Panc1 (cell line): ENCODE measurements at places on chromosomes 1 and 21.

DNA sequence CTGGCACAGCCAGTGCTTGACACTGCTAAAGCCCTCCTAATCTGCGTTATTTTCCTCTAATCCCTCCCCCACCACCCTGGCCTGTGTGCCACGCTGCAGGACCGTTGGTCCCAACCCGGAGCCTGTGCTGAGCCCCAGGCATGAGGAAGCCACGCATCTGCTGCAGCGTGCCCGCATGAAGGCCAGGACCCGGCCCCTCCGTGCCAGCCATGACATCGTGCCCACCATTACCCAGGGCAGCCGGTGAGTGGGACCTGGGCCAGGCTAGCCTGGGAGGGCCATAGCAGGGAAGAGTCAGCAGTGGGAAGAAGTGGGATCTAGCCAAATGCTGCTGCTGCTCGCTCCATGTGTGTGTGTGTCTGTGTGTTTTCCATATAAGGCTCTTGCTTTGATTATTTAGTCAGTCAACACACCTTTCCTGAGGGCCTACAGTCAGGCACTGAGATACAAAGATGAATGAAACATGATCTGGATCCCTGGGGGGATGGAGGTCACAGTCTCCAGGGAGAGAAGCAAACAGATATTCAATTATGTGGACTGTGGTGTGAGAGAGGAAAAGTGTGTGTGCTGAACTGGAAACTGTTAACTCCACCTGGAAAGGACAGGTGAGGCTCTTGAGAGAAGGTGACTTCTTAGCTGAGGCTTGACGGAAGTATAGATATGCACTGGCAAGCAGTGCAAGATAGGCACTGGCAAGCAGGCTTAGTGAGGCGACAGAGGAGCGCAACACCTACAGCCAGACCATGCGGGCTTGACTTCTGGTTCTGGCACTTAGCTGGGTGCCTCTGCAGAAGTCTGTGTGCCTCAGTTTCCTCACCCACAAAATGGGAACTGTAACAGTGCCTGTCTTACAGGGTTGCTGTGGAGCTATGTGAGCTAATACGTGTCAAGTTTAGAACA, 15.9 kb downstream of the KIAA1614 start:
- peaks cover 7% of the 10 kb centered on the region for H3K4me1 ChIP-seq
- no peak for DNase-seq
- no peaks in the 10 kb centered on the region for H3K36me3 ChIP-seq
- no peaks in the 10 kb centered on the region for H3K27me3 ChIP-seq
- no peak overlapping the region for H3K4me3 ChIP-seq
- H3K27ac ChIP-seq, result no peak overlapping the region

DNA sequence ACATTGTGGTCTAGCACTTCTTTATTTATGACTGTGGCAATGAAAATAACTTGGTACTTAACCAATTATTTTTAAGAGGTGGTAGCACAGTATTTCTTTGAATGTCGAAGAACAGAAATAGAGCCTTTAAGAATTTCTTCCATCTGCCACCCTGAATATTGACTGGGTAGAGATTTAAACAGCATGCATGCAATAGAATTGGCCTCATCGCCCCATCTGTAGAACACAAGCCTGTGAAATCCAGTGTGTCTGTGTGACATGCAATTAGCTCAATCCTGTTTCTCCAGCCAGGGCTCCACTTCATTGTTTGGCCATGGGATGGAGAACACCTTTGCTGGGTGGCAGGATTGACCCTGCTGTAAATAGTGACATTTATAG, 17.1 kb upstream of the KLHDC8A start:
- H3K4me3 ChIP-seq, result no peak overlapping the region
- H3K27ac ChIP-seq, result no peak overlapping the region
- H3K27me3 ChIP-seq, result 0 out of 2 replicates have a peak, but pooled peaks cover 2% of the 10 kb centered on the region
- H3K4me1 ChIP-seq, result no peaks in the 10 kb centered on the region

- H3K27ac ChIP-seq, result no peak overlapping the region
- no peaks in the 10 kb centered on the region for H3K4me1 ChIP-seq
- H3K36me3 ChIP-seq, result no peaks in the 10 kb centered on the region
- no peak overlapping the region for H3K4me3 ChIP-seq
- no peak for DNase-seq
Observed at GRCh38 chr1:28853093-28853742, 41.2 kb downstream of the OPRD1 start.

- H3K4me3 ChIP-seq, result no peak overlapping the region
- DNase-seq, result no peak
- H3K27ac ChIP-seq, result no peak overlapping the region
- H3K27me3 ChIP-seq, result no peaks in the 10 kb centered on the region
- H3K4me1 ChIP-seq, result no peaks in the 10 kb centered on the region
- peaks cover 41% of the 10 kb centered on the region for H3K36me3 ChIP-seq
Observed at GRCh38 chr1:220149742-220150141, 55.8 kb downstream of the IARS2 start.

GRCh38 chr1:192974701-192975100, 84.5 kb downstream of the UCHL5 start:
- DNase-seq, result no peak
- H3K36me3 ChIP-seq, result no peaks in the 10 kb centered on the region
- H3K4me1 ChIP-seq, result no peaks in the 10 kb centered on the region
- no peaks in the 10 kb centered on the region for H3K27me3 ChIP-seq
- no peak overlapping the region for H3K4me3 ChIP-seq
- no peak overlapping the region for H3K27ac ChIP-seq

GRCh38 chr21:38929142-38929541, 123.4 kb downstream of the ETS2 start:
- H3K36me3 ChIP-seq, result no peaks in the 10 kb centered on the region
- no peaks in the 10 kb centered on the region for H3K4me1 ChIP-seq
- no peak for DNase-seq
- H3K4me3 ChIP-seq, result no peak overlapping the region
- no peak overlapping the region for H3K27ac ChIP-seq

DNA sequence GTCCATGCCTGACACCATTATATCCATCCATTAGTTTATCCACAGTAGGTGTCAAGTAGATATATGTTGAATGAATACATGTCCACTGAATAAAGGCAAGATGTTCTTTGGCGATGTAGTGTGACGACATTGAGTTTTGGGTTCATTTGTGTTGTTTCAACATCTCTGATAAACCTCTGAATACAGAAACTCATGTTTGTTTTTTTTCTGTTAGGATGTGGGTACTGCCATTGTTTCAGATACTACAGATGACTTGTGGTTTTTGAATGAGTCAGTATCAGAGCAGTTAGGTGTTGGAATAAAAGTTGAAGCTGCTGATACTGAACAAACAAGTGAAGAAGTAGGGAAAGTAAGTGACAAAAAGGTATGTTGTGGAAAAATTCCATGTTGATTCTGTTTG, 28.1 kb downstream of the MDM4 start:
- no peak overlapping the region for H3K27ac ChIP-seq
- no peak overlapping the region for H3K4me3 ChIP-seq
- no peak for DNase-seq
- H3K36me3 ChIP-seq, result peaks cover 51% of the 10 kb centered on the region
- no peaks in the 10 kb centered on the region for H3K27me3 ChIP-seq

DNA sequence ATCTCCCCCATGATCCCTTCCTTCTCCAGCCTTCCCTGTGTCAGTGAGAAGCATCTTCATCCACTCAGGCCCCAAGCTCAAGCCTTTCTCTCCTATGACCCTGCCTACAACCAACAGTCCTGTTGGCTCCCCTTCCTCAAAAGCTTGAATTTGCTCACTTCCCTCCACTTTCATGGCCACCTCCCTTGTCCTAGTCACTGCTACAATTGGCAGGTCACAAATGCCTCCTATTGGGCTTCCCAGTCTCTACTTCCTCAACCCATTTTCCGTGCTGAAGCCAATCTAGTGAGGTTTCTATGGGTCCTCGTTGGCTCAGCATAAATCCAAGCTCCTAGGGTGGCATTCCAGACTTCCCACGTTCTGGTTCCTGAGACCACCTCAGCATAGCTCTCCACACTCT, 40.2 kb upstream of the SLC6A9 start:
- no peak for DNase-seq
- H3K27ac ChIP-seq, result no peak overlapping the region
- no peaks in the 10 kb centered on the region for H3K27me3 ChIP-seq
- no peaks in the 10 kb centered on the region for H3K36me3 ChIP-seq

DNA sequence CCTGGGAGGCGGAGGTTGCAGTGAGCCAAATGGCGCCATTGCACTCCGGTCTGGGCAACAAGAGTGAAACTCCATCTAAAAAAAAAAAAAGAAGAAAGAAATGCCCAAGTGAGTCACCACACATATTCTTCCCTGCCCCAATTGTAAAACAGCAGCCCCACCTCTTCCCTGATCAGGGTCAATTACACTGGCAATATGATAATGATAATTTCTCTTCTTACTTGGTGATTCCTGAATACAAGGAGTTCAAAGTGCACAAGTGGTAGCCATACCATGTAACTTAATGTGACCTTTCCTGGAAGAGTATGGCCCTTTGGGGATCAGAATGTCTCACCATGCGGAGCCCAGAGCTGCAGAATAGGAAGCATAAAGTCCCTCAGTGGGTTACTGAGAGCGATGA, 11.8 kb upstream of the CGN start:
- no peaks in the 10 kb centered on the region for H3K36me3 ChIP-seq
- H3K27ac ChIP-seq, result no peak overlapping the region
- H3K27me3 ChIP-seq, result no peaks in the 10 kb centered on the region

DNA sequence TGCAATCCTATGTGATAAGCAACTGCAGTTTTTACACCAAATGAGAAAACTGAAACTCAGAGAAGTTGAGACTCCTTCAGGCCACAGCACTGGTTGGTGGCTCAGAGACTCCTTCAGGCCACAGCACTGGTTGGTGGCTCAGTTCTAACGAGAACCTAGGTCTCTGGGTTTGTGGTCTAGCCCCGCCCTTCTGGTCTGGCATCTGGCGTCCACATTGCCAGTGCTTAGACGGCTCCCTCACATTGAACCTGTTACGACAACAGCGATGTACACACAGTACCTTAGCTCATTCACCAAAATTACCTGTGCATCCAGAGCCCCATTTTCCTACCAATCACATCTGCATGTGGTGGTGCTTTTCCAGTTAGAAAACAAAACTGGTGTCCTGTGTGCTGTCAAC, 66.1 kb downstream of the NID1 start:
- H3K36me3 ChIP-seq, result no peaks in the 10 kb centered on the region
- H3K4me1 ChIP-seq, result 0 out of 2 replicates have a peak, but pooled peaks cover 2% of the 10 kb centered on the region
- H3K4me3 ChIP-seq, result no peak overlapping the region

GRCh38 chr1:38741341-38741740, 118.2 kb downstream of the RRAGC start:
- no peaks in the 10 kb centered on the region for H3K36me3 ChIP-seq
- H3K4me1 ChIP-seq, result no peaks in the 10 kb centered on the region
- H3K4me3 ChIP-seq, result no peak overlapping the region
- H3K27ac ChIP-seq, result no peak overlapping the region

- H3K27me3 ChIP-seq, result no peaks in the 10 kb centered on the region
- no peak overlapping the region; the same call in 1 of the 2 replicates for H3K27ac ChIP-seq
- H3K36me3 ChIP-seq, result no peaks in the 10 kb centered on the region
- DNase-seq, result peak; percentile 45
Observed at GRCh38 chr1:59699227-59699847, 115.4 kb upstream of the HOOK1 start.

DNA sequence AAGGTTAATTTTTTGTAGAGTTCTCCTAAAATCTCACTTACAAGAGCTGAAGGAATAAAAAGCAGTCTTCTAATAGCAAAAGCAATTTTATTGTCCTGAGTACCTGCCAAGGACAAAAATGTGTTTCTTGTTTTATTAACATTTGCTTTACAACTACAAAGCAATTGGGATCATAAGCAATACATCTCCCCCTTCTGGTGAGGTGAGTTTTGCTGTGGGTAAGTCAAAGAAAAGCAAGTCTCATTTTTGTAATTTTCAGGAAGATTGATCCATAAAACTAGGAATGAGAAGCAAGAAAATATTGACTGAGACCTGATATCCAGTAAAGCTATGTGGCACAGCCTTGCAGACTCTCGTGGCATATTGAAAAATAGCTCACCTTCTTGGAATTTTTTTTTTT, 2162.7 kb downstream of the NCAM2 start:
- no peaks in the 10 kb centered on the region for H3K36me3 ChIP-seq
- H3K4me1 ChIP-seq, result no peaks in the 10 kb centered on the region
- no peak overlapping the region for H3K4me3 ChIP-seq
- H3K27ac ChIP-seq, result no peak overlapping the region
- DNase-seq, result no peak

- peaks cover 5% of the 10 kb centered on the region for H3K27me3 ChIP-seq
- H3K4me3 ChIP-seq, result no peak overlapping the region
- no peaks in the 10 kb centered on the region for H3K4me1 ChIP-seq
Observed at GRCh38 chr1:48616710-48617109, 144.7 kb upstream of the SPATA6 start.

- no peaks in the 10 kb centered on the region for H3K27me3 ChIP-seq
- peak within 1 kb of the TSS; percentile 52; the same call in 1 of the 2 replicates for H3K27ac ChIP-seq
- H3K36me3 ChIP-seq, result no peaks in the 10 kb centered on the region
Observed at GRCh38 chr1:25799935-25800702, at the start of gene SELENON. Gene SELENON (plus strand): TSS chr1:25800193. CDS start chr1:25800231, 38 bp downstream.

DNA sequence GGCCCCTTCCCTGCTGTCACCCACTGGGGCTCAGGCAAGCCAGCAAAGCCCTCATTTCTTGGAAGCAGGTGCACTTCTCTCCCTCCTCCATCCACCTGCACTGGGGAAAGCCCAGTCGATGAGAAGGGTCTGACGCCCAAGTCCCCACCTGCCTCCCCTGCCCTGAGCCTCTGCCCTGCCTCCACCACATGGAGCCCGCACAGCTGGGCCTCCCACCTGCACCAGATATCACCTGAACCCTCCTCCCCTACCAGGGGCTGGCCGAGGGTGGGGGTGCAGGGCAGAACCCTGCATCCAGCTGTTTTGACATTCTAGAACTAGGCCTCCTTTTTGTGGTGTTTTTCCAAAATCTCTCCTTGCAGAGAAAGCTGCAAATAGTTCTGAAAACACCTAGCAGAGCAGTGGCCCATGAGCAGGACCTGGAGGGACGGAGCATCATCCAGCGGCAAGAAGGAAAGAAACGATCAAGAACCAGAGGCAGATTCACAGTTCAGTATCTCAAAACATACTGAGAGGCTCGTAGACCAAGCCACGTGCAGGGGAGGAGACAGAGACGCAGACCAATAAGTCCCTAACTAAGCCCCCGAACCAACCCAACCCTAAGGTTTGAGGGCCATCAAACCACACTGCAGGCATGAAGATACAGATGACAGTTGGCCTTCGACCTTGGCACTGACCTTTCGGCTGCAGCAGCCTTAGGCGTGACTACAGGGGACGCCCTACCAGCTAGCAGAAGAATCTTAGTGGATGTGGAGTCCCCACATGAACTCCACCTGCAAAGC, 16.7 kb downstream of the CHD5 start:
- H3K4me1 ChIP-seq, result peaks cover under 1% of the 10 kb centered on the region
- no peak for DNase-seq
- no peak overlapping the region for H3K27ac ChIP-seq
- H3K36me3 ChIP-seq, result no peaks in the 10 kb centered on the region

- H3K4me1 ChIP-seq, result no peaks in the 10 kb centered on the region
- H3K36me3 ChIP-seq, result no peaks in the 10 kb centered on the region; the same call in 1 of the 2 replicates
- no peaks in the 10 kb centered on the region for H3K27me3 ChIP-seq
- no peak overlapping the region for H3K4me3 ChIP-seq
- no peak for DNase-seq
Observed at GRCh38 chr1:94892604-94893254, 34.2 kb downstream of the CNN3 start.
